Smooth muscle cell of the coronary artery (primary cell): ENCODE measurements at places on chromosomes 4 and X. TPM values are rescaled to one million over a fixed set of nuclear protein-coding genes. Genes with fewer than 3 reads are reported as not detected.

Gene SMPX
- not detected in 2 replicates for total RNA-seq

Gene SHROOM2
- total RNA-seq: under 0.01 and 0.08 TPM in 2 replicates

Gene MAGEA2
- total RNA-seq: not detected in 2 replicates

Gene FAM120C
- total RNA-seq: 2.9 and 3.3 TPM in 2 replicates

Gene VSIG4
- total RNA-seq: not detected in 2 replicates

Gene PNMA5
- not detected in 2 replicates for total RNA-seq

Gene TLL1
- 0.08 and 0.12 TPM in 2 replicates for total RNA-seq

Gene SMIM10L2A
- total RNA-seq: 0.08 and 0.35 TPM in 2 replicates

Gene INTS12
- 6.1 and 13.3 TPM in 2 replicates for total RNA-seq
